Stimulated activated CD4-positive, alpha-beta T cell treated with anti-CD3 and anti-CD28 coated beads, Interleukin-2, amount 100 ng/mL, for 4 hours (primary cell): ENCODE measurements at places on chromosomes 7 and 10.

GRCh38 chr10:104330168-104331110 lies 7.8 kb downstream of the ITPRIP start:
- no peak for DNase-seq

DNA sequence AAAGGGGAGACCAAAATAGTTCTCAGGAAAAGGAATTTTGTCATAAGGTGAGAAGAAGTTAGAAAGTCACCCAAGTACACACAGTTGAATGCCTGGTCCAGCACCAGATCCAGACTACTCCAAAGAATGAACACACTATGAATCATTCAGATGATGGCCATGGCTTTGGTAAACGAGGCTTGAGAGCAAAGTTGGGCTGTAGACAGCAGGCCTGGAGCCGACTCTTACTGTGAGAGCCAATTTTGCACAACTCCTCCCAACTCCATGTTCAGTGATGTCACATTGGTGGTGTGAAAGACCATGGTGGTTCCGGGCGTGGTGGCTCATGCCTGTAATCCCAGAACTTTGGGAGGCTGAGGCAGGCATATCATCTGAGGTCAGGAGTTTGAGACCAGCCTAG lies 131.6 kb downstream of the PKD1L1 start:
- DNase-seq = no peak

GRCh38 chr7:44793919-44794318 lies 2.6 kb upstream of the PPIA start:
- DNase-seq = no peak

- DNase-seq = no peak
Observed at GRCh38 chr7:82445271-82445670, 1.7 kb upstream of the CACNA2D1 start.

DNA sequence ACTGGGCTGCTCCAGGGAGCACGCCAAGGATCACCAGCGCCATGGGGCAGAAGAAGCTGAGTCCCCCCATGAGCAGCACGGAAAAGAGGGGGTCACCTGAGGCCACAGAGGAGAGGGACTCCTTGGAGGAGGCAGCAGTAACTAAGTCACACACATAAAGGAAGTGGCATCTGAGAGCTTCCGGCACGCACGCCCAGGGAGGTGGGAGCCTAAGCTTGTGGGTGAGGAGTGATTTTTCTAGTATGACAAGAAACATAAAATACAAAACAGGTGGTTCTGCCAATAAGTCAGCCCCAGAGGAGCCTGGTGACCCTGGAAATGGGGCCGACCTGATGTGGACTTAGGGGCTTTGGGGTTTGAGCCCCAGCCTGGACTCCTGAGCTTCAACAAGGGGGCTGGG lies 60.8 kb downstream of the CARD11 start:
- DNase-seq = peak; percentile 43

DNA sequence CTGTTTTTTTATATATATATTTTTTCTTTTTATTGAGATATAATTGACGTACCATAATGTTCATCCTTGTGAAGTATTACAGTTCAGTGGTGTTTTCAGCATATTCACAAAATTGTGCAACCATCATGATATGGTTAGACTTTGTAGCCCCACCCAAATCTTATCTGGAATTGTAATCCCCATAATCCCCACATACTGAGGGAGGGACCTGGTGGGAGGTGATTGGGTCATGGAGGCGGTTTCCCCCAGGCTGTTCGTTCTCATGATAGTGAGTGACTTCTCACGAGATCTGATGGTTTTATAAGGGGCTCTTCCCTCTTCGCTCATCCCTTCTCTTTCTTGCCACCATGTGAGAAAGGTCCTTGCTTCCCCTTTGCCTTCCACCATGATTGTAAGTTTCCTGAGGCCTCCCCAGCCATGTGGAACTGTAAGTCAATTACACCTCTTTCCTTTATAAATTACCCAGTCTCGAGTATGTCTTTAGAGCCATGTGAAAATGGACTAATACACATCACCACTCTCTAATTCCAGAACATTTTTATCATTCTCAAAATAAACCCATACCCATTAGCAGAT lies 73.9 kb upstream of the SMNDC1 start:
- no peak for DNase-seq

GRCh38 chr10:79274279-79275104 lies 72.8 kb upstream of the PPIF start:
- no peak for DNase-seq

DNA sequence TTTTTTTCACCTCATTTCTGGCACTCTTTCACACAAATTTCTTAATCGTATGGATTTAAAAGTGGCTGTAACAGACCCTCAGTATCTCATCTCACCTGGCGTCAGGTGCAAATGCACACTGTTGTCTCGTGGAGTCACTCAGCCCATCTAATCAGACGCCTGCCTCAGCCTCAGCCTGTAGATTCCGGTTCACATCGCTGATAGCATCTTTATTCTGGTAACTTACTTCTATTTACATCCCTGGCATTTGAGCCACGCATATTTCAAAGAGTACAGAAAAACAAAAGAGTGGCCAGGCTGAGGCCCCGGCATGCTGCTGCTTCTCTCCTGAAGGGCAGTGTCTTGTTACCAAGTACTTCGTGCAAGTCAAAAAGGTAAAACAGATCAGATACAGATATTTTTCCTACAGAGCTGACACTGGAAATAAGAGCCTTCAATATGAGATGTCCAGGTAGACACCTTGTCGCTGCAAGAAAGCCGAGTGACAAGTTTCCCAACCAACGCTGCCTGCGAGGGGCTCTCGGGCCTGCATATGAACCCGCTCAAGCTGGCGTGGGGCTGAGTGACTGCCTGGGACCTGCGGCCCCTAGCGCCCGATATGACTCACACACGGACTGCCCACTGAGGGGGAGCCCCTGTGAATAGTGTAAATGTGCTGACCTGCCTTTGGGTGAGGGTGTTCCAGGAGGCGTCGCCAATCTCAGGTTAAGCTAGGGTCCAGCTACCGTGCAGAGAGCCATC lies 4.3 kb downstream of the VIPR2 start:
- no peak for DNase-seq

GRCh38 chr7:122068046-122068445 lies 76.0 kb downstream of the AASS start:
- no peak for DNase-seq

- DNase-seq = no peak
Observed at GRCh38 chr7:1513657-1514095, 9.5 kb upstream of the INTS1 start.

DNA sequence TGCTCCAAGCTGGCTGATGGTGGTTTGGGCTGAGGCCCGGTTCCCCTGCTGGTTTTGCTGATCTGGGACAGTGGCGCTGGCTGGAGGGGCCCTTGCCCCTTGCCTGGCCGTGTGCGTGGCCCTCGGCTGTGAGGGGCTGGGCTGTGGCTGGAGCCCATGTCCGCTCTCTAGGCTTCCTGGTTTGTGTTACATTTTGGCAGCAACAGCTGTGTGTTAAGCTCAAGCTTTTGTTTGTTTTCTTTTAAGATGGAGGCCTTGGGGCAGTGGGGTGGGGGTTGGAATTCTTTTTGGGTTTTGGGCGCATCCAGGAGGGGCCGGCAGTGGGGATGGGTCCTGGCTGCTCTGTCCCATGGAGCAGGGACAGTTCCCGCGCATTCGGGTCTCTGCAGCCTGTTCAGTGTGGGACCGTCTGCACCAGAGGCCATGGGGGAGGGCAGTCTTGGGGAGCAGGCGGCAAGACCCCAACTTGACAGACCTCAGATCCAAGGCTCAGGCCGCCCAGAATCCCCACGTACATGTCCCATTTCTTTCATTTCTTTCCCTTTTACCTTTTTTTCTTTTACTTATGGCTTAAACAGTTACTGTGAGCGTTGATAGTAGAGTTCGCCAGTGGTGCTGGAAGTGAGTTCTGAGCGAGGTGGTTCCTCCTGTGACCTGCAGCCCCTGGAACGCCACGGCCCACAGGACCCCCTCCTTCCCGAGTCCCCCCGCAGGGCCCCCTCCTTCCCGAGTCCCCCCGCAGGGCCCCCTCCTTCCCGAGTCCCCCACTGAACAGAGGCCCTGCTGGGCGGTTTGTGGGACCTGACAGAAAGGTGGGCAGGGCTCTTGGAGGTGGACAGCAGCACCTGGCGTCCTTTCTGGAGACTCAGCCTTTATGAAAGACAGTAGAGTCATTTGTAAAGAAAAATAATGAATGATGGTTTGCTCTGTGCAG lies 75.3 kb downstream of the INPP5A start:
- no peak for DNase-seq

DNA sequence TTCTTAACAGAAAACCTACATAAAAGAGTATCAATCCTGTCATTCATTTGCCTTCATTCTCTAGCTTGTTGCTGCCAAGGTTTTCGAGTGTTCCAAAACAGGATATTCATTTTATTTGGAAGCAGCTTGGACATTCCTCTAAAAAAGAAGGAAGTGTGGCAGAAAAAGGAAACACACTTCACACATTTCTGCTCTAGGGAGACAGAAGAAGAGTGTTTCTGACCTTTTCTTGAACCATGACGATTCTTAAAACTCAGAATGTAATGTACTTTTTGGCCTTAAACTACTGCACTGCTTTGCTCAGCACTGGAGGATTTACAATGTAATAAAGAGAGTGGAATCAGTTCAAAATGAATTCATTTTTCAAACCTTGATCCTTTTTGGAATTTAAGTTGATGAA lies 81.3 kb downstream of the SEMA3A start:
- no peak for DNase-seq

DNA sequence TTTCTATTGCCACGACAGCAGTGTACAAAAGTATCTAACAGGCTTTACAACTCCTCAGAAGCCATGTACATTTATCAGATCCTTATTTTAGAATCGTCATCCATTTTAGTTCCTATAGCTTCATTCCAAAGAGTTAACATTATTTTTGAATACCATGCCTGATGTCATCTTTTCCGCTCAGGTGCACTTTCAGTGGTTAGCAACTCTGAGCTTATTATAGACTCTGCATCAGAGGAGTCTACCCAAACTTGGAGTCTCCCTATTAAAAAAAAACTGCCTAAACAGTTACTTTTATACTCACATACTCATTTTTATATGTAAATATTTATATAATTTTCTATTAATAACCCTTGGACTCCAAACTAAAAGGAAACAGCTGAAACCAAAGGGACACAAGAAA lies 31.6 kb upstream of the PRSS37 start:
- no peak for DNase-seq

DNA sequence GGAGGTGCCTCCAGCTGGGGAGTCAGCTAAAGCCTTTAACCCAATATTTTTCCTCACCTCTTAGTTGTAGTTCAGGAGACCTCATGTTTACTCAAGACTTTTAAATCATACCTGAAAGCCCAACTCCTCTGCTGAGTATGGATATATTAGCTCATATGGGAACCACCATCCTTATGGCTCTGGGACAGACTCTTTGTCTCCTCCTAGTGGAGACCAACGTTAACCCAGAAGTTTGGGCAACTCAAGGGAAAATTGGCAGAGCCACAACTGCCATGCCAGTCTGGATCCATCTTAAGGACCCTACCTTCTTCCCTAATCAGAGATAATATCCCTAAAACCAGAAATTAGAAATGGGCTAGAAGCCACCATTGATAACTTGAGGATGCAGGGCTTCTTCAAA lies 80.8 kb downstream of the TMEM106B start:
- no peak for DNase-seq

GRCh38 chr7:128351296-128352152 lies 7.8 kb upstream of the RBM28 start:
- no peak for DNase-seq

DNA sequence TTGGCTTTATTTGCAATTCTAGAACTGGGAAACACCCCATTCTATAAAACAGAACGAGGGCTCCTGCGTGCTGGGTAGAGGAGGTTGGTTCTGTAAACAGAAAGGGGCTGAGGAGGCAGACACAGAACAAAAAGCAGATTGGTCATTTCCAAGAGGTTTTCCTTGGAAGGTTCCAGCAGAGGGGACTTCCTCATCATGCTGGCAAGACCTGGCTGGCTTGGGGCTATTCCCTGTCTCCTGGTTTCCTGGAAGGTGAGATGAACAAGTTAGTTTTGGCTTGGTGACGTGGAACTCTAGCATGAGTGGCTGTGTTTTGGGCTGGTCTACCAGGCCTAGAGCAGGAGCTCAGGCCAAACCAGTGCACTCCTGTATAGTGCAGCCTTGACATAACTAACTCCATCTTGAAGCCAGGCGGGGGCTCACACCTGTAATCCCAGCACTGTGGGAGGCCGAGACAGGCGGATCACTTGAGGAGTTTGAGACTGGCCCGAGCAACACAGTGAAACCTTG lies 26.1 kb upstream of the DNAJB6 start:
- no peak for DNase-seq

GRCh38 chr10:122073508-122073907 lies 84.5 kb downstream of the TACC2 start:
- DNase-seq = no peak

DNA sequence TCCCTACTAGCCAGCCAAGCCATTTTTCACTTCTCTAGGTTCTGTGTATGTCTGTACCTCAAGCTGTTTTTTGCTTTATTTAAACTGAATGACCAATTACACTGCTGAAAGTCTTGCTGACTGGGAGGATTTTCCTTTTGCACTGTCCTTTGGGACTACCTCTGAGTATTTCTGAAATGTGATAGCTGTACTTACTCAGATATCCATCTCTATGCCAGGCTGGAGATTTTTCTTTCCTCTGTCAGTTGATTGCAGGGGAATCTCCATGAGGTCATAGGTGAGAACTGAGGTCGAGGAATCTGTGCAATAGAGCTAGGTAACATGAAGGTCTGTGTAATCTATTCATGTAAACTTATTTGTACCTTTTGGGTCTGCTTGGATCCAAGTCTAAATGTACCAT lies 38.9 kb upstream of the ANKRD1 start:
- DNase-seq = no peak

DNA sequence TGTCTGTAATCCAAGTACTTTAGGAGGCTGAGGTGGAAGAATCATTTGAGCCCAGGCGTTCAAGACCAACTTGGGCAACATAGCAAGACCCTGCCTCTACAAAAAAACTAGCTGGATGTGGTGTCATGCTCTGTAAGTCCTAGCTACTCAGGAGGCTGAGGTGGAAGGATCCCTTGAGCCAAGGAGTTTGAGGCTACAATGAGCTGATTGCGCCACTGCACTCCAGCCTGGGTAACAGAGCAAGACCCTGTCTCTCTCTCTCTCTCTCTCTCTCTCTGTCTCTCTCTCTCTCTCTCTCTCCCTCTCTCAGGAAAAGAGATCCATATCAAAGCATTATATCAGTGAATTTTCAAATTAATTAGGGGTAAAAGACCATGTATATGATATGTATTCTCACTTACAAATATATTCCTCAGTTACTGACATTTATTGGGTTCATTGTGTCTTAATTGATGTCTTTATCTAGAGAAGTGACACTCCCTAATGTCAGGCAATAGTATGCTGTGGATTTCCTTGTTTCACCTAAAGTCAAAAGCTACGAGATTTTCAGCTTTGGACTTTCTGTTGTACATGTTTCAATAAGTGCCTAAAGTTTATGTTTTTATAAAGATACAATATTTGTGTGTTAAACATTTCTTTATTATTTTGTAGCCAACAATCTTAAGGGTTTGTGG lies 76.7 kb downstream of the SHH start:
- DNase-seq = no peak
